ENCODE measurements at places on chromosomes 12 and 14.

DNA sequence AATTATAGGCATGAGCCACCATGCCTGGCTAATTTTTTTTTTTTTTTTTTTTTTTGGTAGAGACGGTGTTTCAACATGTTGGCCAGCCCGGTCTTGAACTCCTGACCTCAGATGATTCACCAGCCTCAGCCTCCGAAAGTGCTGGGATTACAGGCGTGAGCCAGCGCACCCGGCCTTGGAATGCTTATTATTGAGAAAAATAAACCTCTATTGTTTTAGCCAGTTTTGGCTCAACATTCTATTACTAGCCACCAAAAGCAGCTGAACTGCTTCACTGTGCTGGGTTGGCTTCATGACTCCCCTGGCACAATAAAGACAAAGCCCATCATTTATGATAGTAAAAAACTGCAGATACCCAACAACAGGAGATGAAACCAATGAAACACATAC is 93.5 kb upstream of the CEP83 start:
- peak; percentile 53 for DNase-seq

GRCh38 chr12:68866950-68867349 is 59.0 kb downstream of the MDM2 start:
- no peak for DNase-seq

DNA sequence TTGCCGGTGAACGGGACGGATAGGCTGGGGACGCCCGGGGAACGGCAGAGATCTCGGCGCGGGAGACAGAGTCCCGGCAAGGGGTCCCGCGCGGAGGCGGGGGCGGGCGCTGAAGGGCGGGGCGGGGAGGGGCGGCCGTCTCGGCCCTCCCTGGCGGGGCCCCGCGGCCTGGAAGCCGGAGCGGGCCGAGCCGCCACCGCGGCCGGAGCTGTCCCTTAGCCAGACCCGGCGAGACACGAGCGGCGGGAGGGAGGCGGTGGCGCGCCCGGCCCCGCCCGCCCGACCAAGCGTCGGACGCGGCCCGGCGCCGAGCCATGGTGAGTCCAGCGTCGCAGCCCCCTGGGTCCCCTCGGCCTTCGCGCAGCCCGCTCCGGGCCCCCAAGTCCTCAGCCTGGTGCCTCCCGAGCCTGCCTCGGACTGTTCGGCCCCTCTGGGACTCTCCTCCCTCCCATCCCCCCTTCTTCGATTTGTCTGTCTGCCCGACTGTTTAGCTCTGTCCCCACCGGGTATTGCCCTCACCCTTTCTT is at the start of gene ARHGEF40:
Gene ARHGEF40 (plus strand): TSS at position 222 of the 527 bp plus-strand sequence. CDS start 93 bp downstream, at position 315.
- DNase-seq = no peak

- DNase-seq = peak; percentile 89
These were observed 534 bp downstream of the PPP2R3C start for GRCh38 chr14:35121026-35121886.

- DNase-seq = no peak
These were observed 60.8 kb upstream of the HSPB8 start for GRCh38 chr12:119117936-119118335.

GRCh38 chr12:56165369-56165768 is 7.2 kb downstream of the MYL6 start:
- DNase-seq = no peak

GRCh38 chr12:105444653-105445102 is 114.2 kb downstream of the C12orf75 start:
- no peak for DNase-seq

GRCh38 chr12:61213646-61214045 is 1046.6 kb upstream of the USP15 start:
- no peak for DNase-seq

- DNase-seq = no peak
These were observed 646 bp upstream of the OR6C4 start for GRCh38 chr12:55548756-55549155.

DNA sequence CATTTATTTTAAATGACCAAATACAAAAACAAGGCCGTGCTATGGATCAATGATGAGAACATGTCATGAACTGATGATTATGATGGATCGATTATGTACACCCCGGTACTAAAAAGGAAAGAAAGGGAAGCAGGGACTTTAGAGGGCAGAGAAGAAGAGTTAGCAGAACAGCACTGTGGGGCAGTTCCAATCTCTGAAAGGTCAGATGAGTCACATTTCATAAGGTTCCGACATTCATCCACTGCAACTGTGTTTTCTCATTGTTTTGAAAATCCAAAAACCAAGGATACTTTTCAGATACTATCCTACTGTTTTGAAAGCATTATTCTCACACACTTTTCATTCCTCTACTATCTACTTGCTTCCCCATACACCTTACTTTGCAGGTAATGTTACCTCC is 169.3 kb downstream of the STXBP6 start:
- DNase-seq = no peak

DNA sequence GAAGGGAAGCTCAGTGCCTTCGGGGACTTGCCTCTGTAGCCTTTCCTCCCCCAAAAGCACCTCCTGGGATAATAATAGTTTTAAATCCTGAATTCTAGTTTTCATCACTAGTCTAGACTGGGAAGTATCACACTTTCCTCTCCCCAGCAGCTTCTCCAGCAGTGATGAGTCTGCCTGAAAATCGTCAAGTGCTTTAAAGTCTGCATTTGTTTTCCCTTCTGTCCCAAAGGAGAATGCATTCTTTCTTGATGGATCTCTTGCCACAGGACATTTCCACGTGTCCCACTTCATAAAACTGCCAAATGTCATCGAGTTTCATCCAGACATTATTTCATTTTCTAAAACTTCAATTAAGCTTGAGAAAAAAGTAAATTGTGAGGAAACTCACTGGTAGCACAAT is 15.0 kb downstream of the CSRP2 start:
- DNase-seq = no peak

DNA sequence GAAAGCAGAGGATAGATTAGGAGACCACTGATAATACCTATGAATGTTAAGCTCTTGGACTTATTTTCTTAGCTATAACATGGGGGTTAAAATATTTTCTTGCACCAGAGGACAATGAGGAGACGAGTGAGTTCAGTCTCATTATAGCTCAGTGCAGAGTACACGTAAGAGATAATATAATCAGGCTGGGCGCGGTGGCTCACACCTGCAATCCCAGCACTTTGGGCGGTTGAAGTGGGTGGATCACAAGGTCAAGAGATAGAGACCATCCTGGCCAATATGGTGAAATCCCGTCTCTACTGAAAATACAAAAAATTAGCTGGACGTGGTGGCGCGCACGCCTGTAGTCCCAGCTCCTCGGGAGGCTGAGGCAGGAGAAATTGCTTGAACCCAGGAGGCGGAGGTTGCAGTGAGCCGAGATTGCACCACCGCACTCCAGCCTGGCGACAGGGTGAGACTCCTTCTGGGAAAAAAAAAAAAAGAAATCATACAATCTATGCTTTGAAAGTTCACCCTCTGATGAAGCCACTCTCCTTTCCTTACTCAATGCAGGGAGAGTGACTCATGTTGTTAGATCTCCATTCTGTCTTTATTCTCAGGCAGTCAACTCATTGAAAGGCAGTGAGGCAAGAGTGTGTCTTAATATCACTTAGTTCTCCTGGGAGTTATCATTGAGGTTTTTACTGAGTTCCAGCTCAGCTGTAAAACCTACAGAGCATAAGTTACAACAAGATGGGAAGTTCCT is 134.2 kb downstream of the SYNE2 start:
- DNase-seq = peak; percentile 39

- no peak for DNase-seq
These were observed 68.6 kb downstream of the TMEM30B start for GRCh38 chr14:61212546-61212945.

DNA sequence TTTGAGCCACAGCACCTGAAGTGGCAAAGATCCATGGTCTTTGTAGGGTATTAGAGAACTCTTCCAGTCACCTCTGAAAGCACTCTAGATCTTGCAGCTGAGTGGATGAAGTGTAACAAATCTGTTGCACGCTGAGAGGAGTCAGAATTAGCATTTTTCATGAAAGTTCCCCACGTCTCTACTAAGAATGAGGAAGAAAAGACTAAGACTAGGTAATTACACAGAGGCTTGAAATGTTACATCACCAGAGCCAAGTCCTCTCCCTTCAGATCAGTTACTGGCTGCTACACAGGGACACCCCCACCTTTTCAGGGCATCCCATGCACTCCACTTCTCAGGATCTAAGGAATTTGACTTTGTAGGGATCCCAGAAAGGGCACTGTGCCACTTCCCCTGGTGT is 98.6 kb upstream of the FKBP4 start:
- no peak for DNase-seq

DNA sequence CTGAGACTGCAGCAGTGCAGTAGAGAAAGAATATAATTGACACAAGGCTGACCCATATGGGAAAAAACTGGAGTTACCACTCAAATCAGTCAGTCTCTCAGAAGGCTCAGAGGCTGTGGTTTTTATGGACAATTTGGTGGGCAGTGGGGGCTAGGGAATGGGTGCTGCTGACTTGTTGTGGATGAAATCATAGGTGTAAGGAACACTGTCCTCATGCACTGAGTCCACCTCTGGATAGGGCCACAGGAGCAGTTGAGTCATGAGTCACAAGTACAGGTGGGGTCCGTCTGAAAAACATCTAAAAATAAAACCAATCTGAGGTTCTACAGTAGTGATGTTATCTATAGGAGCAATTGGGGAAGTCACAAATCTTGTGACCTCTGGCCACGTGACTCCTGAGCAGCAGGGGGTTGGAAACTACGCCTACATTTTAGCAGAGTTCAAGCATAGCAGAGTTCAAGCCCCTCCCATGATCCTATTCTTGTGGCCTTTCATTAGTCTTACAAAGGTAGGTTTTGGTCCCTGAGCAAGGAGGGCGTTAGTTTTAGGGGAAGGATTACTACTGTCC is 18.1 kb upstream of the SGPP1 start:
- DNase-seq = no peak

DNA sequence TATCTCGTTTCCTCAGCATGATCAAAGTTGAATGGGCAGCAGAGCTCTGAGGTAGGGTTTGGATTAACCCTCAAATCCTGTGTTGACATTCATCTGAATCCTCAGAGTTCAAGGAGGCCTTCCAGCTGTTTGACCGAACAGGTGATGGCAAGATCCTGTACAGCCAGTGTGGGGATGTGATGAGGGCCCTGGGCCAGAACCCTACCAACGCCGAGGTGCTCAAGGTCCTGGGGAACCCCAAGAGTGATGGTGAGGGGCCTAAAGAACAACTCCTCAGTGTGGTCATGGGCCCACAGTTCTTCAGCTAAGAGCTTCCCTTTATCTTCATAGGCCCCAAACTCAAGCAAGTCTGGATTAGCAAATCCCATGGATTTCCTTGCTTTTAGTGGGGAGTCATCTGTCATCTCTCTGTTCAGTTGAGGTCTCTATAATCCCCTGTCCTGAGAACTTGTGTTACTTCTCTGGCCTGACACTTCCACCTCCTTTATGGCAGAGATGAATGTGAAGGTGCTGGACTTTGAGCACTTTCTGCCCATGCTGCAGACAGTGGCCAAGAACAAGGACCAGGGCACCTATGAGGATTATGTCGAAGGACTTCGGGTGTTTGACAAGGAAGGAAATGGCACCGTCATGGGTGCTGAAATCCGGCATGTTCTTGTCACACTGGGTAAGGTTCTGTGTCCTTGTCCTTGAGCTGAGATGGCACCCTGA is 1.5 kb downstream of the MYL6 start:
- DNase-seq = no peak

DNA sequence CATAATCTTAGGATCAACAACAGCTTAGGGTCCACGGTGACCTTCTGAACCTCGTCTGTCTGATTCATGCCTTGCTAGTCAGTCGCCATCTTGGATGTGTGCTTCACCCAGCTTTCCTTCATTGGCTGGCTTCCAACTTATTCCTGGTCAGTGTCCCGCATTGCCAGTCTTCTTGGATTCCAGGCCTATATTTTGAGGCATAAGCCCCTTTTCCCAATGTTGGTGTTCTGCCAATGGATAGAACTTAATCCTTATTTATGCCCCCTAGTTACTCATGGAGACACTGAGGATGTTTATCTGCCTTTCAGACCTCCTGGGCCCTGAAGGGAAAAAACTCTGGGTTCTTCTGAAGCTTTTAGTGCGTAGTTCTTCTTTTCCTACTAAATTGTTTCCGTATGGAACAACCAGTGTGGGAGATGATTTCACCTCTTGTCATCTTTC is 5.8 kb downstream of the JDP2 start:
- no peak for DNase-seq

DNA sequence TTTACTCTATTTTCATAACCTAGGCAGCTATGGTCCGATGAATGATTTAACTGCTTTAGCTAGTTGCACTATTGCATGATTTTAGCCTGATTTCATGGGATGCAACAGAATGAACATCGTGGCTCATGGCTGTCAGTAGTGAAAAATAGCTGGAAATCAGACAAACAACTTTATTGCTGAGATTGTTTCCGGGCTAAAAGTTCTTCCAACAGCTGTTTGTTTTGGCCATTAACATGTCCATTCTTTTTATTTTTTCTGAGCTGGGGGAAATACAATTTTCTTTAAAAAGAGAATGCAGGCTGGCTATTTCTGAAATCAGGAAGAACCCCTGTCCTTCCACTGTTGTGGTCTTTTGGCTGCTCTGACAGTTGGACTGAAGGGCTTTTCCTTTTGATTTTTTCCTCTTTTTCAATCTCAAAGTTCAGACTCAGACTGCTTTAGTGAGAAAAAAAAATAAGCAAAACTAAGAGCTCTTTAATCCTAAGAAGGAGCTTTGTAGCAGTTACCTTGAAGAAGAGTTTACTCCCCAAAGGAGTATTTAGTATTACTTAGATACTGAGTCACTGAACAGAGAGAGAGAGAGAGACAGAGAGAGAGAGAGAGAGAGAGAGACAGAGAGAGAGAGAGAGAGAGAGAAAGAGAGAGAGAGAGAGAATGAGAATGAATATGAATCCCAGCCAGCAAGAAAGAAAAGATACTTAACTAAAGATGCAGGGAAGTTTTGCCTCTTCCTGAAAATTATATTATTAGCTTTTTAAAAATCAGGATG is at the start of gene NAV3:
Gene NAV3 (plus strand): TSS at position 312 of the 769 bp plus-strand sequence. CDS start 568 bp downstream, outside the sequence.
- peak; percentile 42 for DNase-seq

DNA sequence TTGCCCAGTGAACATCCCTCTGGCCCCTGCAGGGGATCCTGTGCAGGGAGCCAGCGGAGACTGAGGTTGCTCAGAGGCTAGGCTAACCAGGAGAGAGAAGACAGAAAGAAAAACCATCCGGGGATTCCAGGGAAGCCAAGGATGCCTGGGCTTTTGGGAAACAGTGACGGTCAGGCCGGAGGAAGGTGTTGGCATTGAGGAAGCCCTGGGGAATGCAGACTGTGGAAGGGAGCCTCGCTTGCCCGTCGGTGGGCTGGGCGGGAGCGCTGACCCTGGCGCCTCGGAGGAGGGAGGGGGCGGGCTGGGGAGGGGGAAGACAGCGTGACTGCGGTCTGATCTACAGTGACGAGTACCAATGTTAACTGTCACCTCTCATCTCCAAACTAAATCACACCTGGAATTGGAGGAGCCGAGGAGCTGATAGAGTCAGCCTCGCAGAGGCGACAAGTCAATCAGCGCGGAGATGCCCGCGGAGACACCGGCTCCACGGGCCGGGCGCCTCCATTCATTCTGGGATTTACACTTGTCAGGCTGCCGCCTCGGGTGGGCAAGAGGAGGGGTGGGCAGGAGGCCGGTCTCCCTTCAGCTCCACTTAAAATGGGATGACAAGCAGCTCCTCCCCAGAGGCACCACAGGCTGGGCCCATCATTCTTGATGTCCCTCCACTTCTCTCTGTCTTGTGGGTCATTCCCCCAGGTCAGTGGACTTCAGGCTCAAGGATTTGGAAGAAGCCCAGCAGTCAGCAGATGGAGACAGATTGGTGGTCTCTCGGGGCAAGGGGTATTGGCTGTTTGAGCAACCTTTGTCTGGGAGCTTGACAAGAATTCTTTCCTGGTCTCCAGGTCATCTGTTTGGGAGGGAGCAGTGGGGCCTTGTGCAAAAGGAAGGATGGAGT is 20.4 kb upstream of the GPATCH2L start:
- no peak for DNase-seq

GRCh38 chr12:85713373-85713772 is 122.8 kb downstream of the RASSF9 start:
- peak; percentile 52 for DNase-seq

Data from fibroblast of the conjunctiva (primary cell).